NCI-H460 (cell line): ENCODE measurements at places on chromosomes 3 and 15. TPM values are rescaled to one million over a fixed set of nuclear protein-coding genes. Genes with fewer than 3 reads are reported as not detected.

- no peak for DNase-seq
Measured at GRCh38 chr3:123584284-123584987, 417 bp downstream of the HACD2 start.

The PLCB2 gene
- total RNA-seq: 0.74 and 0.75 TPM in 2 replicates

The INKA1 gene
- 0.10 and 0.26 TPM in 2 replicates for total RNA-seq

- no peak for DNase-seq
Measured at GRCh38 chr15:48717458-48717857, 71.9 kb upstream of the FBN1 start.

The TPRA1 gene
- total RNA-seq: 20.6 and 27.9 TPM in 2 replicates

DNA sequence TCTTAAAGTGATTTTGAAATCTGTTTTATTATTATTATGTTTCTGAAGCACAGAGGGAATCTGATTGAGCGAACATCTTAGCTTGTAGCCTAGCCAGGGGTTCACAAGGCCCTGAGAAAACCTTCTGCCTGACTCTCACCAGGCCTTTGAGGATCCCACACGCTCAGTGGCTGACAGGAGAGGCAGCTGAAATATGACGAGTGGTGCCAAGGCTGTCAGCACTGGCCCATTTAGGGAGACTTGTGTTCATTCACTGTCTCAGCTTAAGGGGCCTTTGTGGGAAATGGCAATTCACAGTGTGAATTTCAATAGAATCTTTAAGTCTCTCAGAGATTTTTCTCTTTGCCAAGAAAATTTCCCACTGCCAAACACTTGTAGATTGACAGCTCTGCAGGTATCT is 770.9 kb downstream of the TUSC7 start:
- no peak for DNase-seq

The ERICH6 gene
- not detected in 2 replicates for total RNA-seq

GRCh38 chr3:142990721-142991120 is 10.6 kb upstream of the U2SURP start:
- DNase-seq: no peak

DNA sequence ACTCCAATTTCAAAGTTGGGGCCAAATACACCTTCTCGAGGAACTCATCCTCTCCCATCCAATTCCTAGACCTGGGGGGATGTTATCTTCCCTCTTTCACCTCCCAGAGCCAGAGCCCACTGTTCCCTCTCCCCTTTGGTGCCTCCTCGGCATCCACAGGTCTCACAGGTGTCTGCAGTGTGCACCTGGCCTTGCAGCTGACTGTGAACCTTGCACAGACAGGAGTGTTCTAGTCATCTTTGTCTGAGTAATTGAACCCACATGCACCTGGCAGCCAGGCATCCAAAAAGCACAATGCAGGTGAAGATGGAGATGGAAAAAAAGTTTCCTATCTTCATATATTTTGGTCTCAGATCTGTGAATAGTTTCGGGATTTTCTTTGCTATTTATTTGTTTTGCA is 30.8 kb downstream of the PCOLCE2 start:
- DNase-seq: no peak

DNA sequence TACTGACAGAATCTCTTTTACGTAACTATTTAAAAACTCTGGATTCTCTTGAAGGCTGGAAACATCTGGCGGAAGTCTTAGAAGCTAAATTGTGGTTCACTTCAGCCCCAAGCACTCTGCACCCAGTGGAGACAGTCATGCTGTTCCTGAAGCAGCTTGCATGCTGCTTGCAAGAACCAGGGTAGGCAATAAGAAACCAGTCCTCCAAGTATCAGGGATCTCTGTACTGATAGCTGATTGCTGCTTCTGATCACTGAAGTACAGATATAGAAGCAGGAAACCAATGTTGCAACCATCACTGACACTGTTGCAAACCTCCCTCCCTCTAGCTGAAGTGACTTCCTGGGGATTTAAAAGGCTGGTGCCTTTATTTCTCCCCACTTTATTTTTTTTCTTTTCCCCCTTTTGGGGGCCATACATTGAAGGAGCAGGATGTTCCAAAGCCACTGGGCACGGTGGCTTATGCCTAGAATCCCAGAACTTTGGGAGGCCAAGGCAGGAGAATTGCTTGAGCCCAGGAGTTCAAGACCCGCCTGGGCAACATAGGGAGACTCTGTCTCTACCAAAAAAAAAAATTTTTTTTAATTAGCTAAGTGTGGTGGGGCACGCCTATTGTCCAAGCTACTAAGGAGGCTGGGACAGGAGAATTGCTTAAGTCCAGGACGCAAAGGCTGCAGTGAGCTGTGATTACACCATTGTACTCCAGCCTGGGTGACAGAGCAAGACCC is 15.3 kb downstream of the SPCS1 start:
- no peak for DNase-seq

- no peak for DNase-seq
Measured at GRCh38 chr15:74869726-74870407, 3.3 kb downstream of the SCAMP2 start.

DNA sequence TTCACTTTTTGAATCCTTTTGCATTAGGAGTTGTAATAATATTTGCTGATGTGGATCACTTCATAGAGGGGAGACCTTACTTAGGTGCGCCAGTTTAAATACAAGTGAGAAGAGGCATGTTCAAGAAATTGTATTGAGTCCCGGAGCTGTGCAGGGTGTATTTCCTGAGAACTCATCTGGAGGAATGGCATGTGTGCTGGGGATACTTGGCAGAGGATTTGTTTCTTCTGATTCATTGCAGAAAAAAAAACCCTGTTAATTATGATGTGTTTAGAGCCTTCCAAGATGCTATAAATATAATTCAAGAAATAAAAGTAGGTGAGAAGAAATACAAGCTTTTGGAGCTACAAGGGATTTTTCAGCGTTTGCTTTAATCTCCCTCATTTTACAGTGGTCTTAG is 97.6 kb downstream of the TPRG1 start:
- DNase-seq: no peak

GRCh38 chr3:56351537-56351936 is 116.7 kb downstream of the ERC2 start:
- DNase-seq: no peak
